Stimulated activated CD8-positive, alpha-beta memory T cell treated with anti-CD3 and anti-CD28 coated beads, Interleukin-2, amount 100 ng/mL, for 1 hour (primary cell): ENCODE measurements at places on chromosomes 1 and 21.

DNA sequence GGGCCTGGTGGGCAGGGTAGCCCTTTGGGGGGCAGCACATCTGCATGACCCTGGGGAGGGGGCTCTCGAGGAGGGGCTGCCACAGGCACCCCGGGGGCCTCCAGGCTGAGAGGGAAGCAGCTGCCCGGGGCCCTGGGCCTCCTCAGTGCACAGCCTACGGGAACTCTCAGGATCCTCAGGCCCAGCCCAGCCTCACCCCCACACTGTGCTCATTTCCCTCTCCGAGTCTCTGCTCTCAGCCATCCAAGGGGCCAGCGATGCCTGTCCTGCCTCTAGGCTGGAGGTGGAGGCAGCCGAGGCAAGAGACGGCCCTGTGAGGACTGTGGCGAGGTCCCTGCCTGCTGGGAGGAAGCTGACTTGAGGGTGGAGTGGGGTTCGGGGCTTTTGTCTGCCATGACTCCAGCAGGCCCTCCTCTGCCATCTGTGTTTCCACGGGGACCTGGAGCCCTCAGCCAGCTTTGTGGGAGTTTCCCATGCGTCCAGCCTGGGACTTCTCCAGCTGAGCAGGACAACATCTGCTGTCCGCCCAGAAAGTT lies 7.2 kb upstream of the PLEKHG5 start:
- no peak for DNase-seq

DNA sequence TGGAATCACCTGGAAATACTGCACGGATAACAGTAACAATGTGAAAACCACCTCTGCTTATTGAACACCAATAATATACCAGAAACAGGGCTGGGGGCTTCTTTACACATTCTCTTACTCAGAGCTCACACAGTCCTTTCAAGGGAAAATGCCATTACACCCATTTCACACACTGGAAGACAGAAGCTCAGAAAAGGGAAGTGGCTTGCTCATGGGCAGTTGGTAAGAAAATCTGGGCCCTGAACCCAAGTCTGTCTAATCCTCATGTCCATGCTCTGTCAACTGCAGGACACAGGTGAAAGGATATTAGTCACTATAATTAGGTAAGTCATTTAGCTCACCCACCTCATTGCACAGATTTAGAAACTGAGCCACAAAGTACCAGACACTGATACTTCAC lies 18.6 kb downstream of the C8A start:
- DNase-seq: no peak

DNA sequence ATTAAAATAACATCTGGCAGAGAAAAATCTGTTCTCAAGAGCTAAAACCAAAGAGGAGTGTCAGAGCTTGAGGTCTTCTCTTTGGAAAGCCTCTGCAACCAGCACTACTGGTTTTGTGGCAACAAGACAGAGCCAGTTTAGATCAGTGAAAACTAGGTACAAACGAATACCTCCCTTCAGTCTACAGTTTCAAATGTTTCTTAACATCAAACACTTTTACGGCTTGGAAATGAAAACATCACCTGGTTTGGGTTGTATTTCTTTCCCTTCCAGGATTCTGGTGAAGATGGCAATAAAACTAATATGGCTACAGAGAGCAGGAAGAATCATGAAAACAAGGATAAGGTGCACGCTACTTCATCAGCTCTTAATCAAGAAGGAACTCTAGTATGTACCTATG lies 339.4 kb upstream of the ESRRG start:
- no peak for DNase-seq

GRCh38 chr1:27403065-27403726 lies 10.8 kb downstream of the GPR3 start:
- no peak for DNase-seq

- DNase-seq: no peak
These were observed 50.1 kb upstream of the RGS21 start for GRCh38 chr1:192266645-192267044.

DNA sequence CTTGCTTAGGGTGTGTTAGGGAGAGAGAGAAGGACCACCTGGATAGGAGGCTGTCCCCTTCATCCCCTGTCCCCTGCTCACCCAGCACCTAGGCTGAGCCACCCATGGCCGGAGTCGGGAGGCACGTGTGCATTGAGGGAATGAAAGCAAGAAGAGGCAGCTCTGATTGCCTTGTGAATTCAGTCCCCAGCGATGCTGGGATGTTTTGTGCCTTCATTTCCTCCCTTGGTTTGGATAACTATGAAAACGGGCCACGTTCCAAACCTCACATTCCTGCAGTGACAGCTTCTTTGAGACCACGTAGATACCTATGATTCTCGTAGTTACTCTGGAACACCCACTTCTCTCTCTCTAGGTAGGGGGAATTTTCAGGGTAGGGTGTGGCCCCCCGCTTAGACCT lies 67.1 kb downstream of the MAN1C1 start:
- no peak for DNase-seq
